ENCODE measurements at places on chromosomes 12 and 14.
A peak's percentile ranks its signal among the peaks of the same experiment; 100 is the strongest.

GRCh38 chr12:94208622-94208966, 60.2 kb downstream of the PLXNC1 start:
- peak; percentile 56 for ATAC-seq

DNA sequence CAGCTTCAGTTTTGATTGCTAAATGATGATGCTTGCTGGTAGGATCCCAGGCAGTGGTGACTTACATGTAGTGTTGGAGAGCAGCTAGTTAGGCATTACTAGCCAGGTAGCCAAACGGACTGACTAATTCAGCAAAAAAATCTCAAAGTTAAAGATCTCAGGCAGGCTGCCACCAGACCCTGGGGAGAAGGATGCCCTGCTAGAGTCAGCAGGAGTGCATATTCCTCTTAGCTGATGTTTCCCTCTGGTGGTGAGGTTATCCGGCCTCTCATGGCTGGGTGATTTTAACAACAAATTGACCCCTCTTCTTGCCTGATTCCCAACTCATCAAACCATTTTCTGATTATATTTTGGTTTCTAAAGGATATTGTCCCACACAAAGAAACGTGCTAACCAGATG, 2.8 kb downstream of the EFS start:
- no peak for ATAC-seq

GRCh38 chr14:104356020-104356737, 217.8 kb downstream of the KIF26A start:
- ATAC-seq, result no peak

DNA sequence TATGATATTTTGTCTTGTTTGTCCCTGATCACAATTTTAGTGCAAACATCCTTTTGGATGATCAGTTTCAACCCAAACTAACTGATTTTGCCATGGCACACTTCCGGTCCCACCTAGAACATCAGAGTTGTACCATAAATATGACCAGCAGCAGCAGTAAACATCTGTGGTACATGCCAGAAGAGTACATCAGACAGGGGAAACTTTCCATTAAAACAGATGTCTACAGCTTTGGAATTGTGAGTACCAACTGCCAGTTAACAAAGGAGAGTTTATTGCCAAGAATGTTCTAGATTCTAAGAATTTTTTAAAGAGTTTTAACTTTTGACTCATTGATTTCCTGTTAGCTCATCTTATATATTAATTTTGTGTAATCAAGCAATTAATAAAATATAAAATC, 55.4 kb downstream of the IRAK3 start:
- ATAC-seq, result no peak

DNA sequence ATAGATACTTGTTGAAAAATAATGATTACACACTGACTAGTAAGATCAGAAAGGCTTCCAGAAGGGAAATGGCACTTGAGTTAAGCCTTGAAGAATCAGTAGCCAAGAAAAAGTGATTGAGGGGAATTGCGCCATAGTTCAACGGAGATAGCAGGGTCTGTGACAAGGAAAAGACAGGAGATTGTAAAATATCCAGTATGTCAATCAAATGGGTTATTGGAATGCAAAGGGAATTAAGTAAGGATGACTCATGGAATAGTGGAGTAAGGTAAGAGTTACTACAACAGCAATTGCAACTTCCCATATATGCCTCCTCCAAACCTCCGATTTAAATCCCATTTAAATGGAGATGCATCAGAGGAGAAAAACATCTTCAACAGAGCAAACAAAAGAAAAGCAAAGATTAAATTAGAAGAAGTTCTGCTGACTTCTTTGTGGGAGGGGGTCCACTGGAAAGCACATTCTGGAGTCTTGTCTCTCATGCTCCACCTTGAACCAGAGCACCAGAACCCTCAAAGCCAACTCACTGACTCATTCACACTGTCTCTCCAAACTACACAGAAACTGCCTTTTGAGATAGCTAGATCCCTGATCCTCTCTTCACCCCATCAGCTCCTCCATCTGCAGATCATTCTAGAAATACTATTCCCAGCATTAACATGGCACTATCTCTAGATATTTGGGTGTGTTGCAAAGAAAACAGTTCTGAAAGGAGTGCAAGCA, 138.2 kb downstream of the NUAK1 start:
- no peak for ATAC-seq

GRCh38 chr14:68145036-68145435, 325.5 kb downstream of the RAD51B start:
- no peak for ATAC-seq

GRCh38 chr12:19158923-19159322, 29.4 kb downstream of the PLEKHA5 start:
- no peak for ATAC-seq

DNA sequence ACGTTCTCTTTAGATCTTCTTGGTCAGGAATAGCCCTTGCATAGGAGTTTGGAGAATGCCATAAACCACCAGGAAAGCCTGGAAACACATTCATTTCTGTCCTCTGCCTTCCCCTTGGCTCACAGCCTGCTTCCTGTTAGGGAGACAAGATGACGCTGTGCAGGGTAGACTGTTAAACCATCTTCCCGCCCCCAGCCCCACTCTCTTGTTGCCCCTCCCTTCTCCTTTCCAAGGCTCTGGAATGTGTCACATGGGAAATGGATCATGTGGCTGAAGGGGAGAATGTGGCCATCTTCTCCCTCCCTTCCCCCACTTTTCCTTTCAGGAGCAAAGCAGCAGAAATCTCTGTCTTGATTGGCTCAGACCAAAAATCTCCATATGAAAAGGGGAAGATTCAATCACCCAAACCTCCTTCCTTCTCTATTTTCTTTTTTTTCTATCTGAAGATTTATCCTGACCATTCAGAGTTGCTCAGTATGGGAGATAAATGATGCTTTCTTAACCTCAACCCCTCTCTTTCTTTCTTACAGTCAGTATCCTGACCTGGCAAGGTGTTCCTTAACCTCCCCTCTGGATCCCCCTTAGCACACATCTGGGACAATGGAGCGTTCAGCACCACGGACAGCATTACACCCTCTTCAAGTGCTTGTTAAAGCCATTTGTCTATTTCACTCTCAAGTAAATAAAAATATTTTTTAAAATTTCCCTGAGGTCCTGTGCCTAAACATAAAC, 11.4 kb downstream of the GPR19 start:
- ATAC-seq, result no peak

- ATAC-seq, result peak; percentile 84
These were observed 9.5 kb upstream of the SAV1 start for GRCh38 chr14:50677527-50678063.

- no peak for ATAC-seq
These were observed 353.6 kb downstream of the LRFN5 start for GRCh38 chr14:41960281-41960680.

DNA sequence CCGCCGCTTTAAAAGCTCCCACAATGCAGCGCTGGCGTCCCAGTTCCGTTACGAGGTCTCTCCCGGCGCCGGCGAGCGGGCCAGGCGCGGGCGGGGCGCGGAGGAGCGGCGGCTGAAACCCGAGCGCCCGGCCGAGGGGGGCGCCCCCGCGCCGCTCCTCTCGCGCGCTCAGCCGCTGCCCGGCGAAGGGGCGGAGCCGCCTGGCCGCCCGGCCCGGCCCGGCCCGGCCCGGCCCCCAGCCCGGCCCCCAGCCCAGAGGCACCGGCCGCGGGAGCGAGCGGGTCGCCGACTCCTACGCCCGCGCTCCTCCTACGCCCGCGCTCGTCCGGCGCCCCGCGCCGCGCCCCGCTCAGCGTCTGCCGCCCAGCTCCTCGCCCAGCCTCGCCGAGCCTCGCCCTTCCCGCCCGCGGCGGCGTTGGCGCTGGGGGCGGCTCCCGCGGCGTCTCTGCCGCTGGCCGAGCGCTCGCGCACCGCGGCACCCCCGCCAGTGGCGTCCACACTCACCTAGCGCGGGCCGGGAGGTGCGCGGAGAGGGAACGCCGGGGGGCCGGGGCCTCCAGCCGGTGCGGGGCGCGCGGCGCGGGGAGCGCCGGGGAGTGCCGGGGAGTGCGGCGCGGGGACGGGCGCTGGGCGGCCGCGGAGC, at the start of gene RASSF8:
TSS of gene RASSF8 (plus strand) at position 255 of the 643 bp plus-strand sequence. CDS start 96,662 bp downstream, outside the sequence.
- peak; percentile 89 for ATAC-seq

DNA sequence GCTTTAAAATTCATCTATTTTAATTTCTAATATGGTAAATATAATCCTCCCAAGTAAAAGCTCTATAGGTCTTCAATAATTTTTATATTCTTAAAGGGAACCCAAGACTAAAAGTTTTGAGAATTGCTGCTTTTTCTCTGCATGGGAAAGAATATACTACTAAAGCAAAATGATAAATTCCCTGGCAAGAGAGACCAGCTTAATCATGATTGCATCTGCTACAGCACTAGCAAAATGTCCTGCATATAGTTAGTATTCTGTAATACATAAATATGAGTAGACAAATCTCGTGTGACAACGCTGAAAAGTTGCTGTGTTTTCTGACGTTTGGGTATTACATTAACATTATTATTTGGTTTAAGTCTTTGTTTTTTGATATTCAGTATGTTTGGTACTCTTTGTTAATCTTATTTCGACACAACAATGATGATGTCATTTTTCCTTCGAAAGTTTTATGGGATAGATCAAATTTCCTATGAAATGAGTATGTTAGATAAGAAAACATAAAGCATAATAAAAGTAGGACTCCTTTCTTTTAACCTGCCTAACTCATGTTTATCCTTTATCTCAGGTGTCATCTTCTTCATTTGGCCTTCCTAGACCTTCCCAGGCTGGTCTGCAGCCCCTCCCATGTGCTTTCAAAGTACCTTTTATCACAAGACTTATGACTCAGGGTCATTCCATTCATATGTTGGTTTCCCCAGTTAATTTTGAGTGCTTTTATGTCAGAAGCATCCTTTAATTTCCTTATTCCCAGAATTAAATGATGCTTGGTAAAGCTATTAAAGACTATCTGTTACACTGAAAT, 321.9 kb downstream of the RAD51B start:
- no peak for ATAC-seq

DNA sequence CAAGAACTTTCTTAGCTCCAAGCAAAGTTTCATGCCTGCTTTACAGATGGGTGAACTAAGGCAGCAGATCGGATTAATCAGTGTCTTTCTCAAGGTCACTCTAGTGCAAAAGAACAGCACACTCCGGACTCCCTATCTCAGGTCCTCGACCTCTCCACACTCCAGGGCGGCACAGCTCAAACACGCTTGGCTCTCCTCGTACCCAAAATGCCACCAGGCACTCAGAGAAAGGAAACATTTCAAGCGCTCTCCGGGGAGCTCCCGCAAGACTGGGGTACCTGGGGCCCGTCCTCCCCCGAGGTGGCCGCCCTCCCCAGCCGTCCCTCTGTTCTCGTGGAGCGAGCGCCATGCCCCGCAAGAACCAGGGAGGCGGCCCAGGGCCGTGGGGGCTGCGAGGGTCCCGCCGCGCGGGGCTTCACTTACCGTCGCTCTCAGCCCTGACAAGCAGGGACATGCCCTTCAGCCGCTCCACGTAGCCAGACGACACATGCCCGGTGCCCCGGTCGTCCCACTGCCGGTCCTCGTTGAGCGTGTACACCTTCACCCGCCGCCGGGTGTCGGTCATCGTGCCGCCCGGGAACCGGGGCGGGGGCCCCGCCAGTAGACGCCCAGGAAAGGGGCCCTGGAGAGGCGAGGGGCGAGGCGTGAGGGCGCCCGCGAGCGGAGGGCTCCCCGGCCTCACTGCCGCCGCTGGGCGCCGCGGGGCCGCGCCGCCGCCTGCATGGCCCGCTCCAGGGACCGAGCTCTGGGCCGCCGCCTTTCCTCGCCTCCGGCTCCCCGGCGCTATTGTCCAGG, 830 bp downstream of the PPP4R3A start:
- peak; percentile 34 for ATAC-seq

DNA sequence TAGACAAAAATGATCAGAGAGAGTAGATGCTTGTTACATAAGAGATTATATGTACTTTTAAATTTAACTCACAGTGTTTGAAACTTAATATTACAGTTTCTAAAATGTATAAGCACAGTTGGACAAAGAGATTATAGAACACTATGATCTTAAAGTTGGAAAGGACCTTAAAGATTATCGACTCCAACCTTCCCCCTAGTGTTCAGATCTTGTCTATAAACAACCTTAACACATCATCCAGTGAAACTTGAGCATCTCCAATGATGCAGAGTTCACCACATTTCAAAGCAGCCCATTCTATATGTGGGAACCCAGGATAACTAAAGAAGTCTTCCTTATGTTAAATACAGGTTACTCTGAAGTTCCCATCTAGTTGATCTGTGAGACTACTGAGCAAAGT, 480.8 kb downstream of the RMST start:
- ATAC-seq, result no peak

DNA sequence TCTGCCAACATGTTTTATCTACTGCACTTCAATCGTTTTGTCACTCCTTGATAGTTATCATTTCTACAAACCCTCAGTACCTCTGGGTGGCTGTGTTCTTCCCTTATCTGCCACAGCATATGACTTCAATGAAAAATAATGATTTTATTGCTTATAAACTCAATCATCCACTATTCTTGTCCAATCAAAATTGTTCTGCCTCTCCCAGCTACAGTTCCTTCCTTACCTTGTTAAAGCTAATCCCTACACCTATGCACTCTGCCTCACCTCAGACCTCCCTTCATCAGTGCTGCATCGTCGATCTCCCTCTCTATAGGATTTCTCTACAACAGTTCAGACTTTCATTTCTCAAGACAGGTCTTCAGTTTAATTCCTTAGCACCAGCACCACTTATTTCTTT, 58.8 kb downstream of the ERGIC2 start:
- ATAC-seq, result no peak

- no peak for ATAC-seq
These were observed 103.8 kb downstream of the TBX5 start for GRCh38 chr12:114302117-114302516.

DNA sequence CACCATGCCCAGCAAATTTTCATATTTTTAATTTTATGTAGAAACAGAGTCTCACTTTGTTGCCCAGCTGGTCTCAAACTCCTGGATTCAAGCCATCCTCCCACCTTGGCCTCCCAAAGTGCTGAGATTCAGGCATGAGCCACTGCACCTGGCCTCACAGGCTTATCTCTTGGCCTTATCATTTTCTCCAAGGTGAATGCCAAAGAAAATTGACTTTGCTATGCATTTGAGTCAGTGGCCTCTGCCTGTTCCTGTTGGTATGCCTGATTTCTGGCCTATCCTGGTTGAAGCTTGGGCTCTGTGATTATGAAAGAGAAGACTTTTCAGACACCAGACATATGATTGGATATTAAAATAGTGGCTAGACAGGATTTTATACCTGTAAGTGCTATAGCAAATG, 34.2 kb downstream of the MANSC1 start:
- ATAC-seq, result no peak

DNA sequence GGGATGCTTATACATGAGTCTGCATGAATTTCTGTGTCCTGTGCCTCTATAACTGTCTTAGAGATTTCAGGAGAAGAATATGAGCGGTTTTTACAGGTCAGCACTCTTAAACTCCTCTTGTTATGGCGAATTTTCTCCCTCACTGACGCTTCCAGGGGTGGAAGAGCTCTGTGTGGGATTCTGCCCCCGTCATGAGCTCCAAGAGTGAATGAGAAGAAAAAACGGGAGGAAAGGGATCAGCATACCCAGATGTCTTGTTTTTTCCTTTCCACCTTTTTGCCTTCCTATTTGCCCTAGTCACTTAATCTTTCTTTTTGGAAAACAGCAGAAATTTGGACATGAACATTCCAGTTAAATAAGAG, 651 bp downstream of the PFKM start:
- ATAC-seq, result no peak

Data from stimulated activated memory B cell treated with anti-CD40 and anti-IgM and Interleukin-4, amounts not matched to agents 10 μg/mL and 1 μg/mL and 100 μg/mL, for 72 hours (primary cell).